ENCODE measurements at places on chromosomes 4 and X.

DNA sequence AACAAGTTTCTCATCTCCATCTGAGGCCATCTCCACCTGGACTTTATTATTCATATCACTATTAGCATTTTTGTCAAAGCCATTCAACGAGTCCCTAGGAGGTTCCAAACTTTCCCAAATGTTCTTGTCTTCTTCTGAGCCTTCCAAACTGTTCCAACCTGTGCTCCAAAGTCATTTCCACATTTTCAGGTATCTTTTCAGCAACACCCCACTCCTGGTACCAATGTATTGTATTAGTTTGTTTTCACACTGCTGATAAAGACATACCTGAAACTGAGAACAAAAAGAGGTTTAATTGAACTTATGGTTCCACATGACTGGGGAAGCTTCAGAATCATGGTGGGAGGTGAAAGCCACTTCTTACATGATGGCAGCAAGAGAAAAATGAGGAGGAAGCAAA is 385.4 kb upstream of the GATB start:
- no peak for DNase-seq

- DNase-seq = no peak
Observed at GRCh38 chr4:40723728-40724127, 26.0 kb upstream of the NSUN7 start.

DNA sequence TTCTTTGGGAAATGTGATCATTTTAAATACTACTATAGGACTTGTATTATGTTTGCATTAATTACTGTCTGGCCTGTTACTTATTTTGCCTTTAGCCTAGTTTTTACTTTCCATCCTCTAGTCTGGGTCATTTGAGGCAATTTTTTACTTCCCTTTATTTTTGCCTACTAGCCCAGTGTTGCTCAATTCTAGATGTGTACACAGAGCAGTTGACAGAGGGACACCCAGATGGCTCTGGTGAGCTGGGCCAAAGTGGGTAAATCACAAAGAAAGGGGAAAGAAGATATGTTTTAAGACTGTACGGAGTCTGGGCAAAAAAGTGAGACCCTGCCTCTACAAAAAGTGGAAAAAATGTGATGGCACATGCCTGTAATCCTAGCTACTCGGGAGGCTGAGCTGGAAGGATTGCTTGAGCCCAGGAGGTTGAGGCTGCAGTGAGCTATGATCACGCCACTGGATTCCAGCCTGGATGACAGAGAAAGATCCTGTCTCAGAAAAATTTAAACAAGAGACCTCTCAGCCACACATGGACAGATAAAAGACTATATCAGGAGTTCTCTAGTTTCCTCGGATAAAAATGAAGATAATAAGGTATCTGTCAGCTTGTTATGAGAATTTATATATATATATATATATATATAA is 35.7 kb downstream of the APOO start:
- no peak for DNase-seq

GRCh38 chr4:149045731-149046130 is 603.5 kb upstream of the NR3C2 start:
- DNase-seq = no peak

GRCh38 chr4:9703391-9703790 is 78.0 kb upstream of the DRD5 start:
- peak; percentile 67 for DNase-seq

GRCh38 chrX:152895724-152896420 is 2.0 kb upstream of the ZNF185 start:
- no peak for DNase-seq

DNA sequence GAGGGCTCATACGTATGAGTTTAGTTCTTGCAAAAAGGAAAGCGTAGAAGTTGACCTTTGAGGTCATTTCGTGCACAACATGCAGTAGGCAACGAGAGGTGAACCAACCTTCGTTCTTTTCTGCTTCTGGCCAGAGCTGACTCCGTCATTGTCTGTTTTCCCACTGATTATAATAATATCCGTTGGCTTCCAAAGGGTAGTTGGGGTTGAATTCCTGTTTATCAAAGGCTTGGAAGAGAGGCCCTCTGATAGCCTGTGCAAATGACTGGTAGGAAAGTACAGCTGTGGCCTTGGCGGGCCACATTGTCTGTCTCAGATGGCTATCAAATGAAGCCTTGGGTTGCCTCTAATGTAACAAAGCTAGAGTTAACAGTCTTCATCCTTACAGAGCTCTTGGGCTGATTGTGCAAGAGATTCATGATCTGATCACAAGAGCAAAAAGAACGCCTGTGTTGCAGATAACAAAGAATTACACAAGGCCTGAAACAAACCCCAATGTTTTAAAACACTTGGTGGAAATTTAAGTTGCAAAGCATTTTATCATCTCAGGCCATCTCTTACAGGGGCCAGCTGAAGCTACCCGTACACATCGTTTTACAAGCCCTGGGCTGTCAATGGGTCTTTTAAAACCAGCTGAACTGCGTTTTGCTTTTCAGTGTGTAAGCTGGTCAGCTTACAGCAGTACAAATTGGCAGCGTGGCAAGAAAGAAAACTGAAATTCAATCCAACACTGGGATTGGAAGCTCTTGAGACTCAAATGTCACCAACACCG is 46.1 kb upstream of the FAM9C start:
- DNase-seq = no peak

GRCh38 chr4:142719854-142720541 is 126.1 kb downstream of the INPP4B start:
- DNase-seq = peak; percentile 34

DNA sequence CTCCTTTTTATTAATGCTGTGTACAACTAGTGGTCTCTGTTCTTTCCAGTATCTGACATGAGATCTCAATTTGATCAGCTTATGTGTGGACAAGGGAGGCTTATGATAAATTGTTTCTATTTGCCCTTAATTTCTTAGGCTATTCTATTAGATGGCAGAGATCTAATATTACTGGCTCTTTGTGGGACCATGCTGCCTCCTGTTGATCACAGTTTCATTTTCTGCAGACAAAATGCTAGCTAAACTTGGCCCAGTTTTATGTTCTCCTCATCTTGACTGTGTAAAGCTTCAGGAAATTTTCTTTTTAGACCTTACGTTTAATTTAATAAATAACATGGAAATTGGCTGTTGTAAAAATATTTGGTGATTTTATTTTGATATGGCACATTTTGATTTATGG is 627.1 kb upstream of the AADAT start:
- DNase-seq = no peak

DNA sequence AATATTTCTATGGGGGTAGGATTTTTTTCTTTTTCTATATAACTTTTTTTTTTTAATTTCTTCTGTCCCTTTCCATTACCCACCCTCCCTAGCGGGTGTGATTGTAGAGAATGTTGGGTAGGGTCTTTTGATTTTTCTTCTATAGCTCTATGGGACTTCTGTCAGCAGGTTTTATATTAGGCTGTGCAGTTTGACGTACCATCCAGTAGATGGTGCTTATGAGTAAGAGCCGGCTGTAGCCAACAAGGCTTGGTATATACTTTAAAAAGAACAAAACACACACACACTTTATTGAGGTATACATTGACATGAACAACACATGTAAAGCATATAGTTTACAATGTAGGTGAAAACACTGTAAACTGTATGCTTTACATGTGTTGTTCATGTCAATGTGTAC is 247.9 kb upstream of the POF1B start:
- DNase-seq = no peak

DNA sequence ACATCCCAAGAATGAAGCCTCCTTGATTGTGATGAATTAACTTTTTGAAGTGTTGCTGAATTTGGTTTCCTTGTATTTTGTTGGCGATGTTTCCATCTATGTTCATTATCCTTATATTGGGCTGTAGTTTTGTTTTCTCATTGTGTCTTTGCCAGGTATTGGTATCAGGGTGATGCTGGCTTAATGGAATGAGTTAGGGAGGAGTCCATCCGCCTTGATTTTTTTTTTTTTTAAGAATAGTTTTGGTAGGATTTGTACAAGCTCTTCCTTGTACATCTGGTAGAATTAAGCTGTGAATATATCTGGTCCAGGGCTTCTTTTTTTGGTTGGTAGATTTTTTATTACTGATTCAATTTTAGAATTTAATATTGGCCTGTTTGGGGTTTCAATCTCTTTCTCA is 166.1 kb upstream of the WDFY3 start:
- no peak for DNase-seq

DNA sequence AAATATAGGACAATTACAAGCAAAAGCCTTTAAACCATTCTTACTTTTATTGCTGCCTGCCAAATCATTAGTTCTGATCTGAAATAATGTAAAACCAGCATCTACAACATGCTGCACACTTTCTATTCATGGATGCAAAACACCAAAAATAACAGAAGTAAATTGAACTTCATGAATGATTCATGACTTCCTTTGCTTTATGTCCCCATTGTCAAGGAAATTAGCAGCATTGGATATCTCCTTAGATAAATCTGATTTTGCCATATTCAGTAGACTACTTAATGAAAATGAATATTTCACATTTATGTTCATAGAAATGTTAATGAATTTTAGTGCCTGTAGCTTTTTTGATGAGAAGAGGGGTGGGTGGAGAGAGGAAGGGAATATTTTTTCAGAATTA is 132.6 kb downstream of the COMMD8 start:
- no peak for DNase-seq

GRCh38 chrX:39261446-39262147 is 460.3 kb downstream of the MID1IP1 start:
- peak; percentile 6 for DNase-seq

Data from hematopoietic multipotent progenitor cell (in vitro differentiated cells).